NCI-H1436 treated with DMSO at 0.1 percent for 48 hours (cell line): ENCODE measurements at places on chromosomes 1 and 21.

DNA sequence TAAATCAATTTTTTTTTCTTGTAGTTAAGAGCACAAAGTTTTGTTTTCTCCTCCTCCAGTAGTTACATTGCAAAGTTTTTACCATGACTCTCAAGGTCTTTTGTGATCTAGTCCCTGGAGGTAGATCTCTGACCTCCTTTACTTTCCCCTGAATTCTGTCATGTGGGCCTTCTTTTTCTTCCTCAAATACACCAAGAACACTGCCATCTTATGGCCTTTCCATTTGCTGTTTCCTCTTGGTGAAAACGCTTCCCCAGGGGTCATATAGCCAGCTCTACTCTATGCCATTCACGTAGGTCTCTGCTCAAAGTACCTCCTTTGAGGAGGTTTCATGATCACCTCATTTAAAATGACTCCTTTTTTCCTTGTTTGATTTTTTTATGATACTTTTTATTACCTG lies 2.7 kb downstream of the DDX20 start:
- DNase-seq = no peak

GRCh38 chr1:66313429-66313828 lies 220.5 kb upstream of the SGIP1 start:
- no peak for DNase-seq

DNA sequence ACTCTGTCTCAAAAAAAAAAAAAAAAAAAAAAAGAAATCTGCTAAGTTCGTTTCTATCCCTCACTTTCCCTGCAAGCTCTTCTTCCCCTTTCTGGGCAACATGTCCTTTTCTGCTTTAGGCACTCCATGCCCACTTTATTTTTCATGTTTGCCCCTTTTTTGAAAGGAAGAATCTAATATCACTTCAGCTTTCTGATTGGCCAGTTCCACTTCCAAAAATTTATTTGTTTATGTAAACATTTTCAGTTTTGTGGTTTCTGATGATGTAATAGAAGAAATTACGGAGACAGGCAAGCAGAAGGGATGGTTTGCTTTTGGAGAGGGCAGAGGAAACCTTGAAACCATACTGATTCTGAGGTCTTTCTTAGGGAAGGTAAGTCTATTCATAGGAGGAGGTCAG lies 15.1 kb downstream of the IFNAR1 start:
- no peak for DNase-seq

DNA sequence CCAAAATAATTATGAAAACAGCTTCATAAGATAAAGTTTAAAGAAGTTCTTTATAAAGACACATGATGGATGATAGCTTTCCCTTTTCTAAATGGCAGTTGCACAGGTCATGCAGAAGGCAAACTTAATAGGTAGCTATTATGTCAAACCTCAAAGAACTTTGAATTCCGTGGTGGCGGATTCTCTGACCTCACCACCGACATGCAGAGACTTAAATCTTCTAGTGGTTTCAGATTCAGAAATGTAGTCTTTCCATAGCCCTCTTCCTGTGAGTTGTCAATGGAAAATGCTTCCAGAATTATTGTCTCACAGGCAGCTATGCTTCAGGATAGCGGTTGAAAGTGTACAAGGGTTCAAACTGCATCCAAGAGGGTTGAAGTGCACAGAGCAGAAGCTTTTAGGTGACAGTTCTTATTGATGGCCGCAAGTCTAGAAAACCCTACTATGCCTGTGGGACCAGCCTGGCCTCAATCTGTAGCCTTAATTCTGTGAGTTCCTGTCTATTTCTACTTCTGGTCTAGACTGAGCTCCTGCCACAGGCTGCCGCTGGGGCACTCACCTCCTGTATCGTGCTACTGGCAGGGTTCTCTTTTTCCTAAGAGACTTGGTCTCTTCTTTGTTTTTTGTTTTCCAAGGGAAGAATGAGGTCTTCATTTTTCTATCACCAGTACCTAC lies 117.0 kb upstream of the ERRFI1 start:
- no peak for DNase-seq
